ENCODE measurements at places on chromosomes 5 and 9.

GRCh38 chr5:14488709-14489108, 92.9 kb upstream of the OTULINL start:
- no peak for DNase-seq

DNA sequence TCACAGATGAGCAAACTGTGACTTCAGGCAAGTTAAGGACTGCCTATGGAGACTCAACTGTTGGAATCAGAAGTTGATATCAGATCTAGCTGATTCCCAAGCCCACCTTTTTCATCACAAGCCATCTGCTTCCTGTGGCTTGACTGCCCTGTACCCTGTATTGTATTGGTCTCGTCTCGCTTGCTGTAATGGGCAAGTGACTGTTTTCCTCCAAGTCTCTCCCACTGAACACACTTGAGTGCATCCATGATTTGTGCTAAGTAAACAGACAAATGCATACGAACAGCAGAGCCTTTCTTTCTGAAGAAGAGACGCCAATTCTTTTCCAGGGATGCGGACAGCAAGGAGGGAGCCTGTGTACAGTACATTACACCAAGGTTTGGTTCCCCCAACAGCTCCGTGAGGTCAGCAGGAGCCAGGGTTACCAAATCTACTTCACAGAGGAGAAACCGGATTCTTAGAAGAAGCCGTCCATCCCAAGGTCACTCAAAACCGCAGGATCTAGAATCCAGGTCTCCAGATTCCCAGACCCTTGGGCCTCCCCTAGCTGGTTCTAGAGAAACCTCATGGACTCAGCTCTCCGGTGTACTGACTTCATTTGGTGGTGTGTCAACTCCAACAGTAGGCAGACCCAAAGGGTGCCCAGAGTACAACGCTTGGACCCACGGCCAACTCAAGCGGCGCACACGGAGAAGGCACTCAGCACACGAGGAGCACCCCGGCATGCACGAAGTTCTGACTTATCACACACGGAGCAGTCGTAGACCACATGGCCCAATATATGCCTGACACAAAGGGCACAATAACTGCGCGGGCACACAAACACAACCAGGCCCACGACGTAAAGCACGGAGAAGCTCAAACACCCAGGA, 1.1 kb downstream of the BAG1 start:
- DNase-seq, result no peak

DNA sequence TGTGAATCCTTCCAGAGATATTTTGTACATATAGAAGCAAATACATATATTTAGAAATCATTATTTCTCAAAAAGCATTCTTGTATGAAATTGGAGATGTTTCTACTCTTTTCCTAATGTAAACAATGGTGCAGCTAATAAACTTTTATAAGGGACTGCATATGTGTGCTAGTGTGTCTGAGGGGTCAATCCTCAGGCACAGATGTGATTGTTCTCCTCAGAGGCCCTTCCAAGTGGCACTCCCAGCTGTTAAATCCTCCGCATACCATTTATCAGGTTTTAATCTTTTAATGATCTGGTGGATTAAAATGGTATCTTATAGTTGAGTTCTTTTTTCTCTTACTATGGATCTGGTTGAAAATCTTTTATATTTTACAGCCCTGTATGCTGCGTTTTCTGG, 5.6 kb upstream of the OMD start:
- DNase-seq, result no peak

DNA sequence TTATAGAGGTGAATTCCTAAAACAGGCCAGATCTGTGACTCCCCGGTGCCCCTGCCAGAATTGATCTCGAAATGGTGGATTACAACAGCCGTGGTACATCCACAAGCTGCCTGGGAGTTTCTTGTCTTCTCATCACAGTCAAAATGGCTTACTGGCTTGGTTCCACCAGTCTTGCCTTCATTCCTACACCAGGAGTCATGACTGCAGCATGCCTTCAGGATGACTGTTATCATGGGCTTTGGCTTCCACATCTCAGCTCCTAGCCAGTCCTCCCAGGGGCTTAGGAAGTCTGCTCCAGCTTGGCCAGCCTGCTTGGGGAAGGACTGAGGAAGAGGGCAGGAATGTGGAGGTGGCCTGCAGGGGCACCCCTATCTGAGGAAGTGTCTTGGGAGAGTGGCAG, 132.9 kb upstream of the NR3C1 start:
- DNase-seq, result no peak

GRCh38 chr9:34500623-34501267, 22.0 kb downstream of the ENHO start:
- peak; percentile 81 for DNase-seq

- no peak for DNase-seq
Measured at GRCh38 chr9:134919303-134919702, 1.6 kb upstream of the FCN1 start.

GRCh38 chr9:18905883-18906629, 127.0 kb downstream of the SAXO1 start:
- no peak for DNase-seq

- DNase-seq, result no peak
Measured at GRCh38 chr5:36277521-36278176, 24.1 kb downstream of the RANBP3L start.

- no peak for DNase-seq
Measured at GRCh38 chr9:7788772-7789171, 10.8 kb downstream of the DMAC1 start.

GRCh38 chr5:82276800-82277612, 1.1 kb downstream of the RPS23 start:
- no peak for DNase-seq

GRCh38 chr5:57434683-57435082, 47.9 kb downstream of the ACTBL2 start:
- DNase-seq, result no peak

- no peak for DNase-seq
Measured at GRCh38 chr9:33192493-33193255, 25.5 kb upstream of the B4GALT1 start.

- DNase-seq, result no peak
Measured at GRCh38 chr9:130315446-130316226, 50.1 kb downstream of the HMCN2 start.

DNA sequence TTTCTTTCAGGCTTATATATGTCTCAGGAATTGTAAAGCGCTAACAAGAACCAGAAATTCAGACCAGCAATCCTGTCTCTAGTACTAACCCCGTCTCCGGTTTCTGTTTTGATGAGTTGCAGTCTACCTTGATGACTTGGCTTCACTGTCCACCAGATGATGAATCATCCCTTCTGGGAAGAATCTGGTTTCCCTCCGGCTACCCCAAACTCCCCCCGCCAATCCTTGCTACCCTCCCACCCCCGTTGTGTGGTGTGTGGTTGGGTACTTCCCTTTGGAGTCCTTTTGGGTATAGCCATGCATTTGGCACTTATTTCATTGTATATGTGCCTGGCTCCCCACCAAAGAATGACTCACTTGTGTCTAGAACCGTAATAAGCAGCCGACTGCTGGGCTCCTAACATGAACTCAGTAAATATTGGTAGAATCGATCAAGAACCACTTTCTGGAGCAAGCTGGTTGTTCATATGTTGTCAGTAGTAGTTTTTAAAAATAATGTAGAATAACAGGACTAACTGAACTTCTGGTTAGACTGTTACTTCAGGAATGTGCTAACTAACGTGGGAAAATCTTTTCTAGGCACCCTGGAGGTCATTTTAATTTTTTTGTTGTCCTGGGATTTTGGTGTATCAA, 8.3 kb upstream of the TGFBI start:
- no peak for DNase-seq

DNA sequence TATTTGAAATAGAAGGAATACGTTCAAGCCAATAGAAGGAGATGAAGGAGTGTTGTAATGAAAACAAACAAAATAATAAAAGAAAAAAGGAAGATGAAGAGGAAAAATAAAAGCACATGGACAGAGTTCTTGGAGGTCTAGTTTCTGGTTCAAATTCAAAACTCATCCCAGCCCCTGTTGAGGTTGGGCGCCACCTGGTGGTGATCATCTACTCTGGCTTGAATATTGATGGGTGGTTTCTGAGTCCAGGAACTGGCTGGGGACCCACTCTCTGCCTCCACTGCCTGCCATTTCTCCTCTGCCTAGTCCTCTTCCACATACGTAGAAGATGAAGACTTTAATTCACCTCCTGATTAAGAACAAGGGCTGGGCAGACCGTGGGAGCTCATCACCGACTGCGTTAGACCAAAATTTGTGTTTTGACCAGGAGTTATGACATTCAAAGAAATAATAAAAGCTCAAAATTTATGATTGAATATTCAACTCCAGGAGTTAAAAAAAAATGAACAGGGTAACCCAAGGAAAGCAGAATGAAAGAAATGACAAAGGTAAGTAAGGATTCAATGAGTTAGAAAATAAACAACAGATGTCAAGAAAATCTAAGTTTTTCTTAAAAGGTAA, 99.0 kb upstream of the SLC1A3 start:
- DNase-seq, result peak; percentile 80

DNA sequence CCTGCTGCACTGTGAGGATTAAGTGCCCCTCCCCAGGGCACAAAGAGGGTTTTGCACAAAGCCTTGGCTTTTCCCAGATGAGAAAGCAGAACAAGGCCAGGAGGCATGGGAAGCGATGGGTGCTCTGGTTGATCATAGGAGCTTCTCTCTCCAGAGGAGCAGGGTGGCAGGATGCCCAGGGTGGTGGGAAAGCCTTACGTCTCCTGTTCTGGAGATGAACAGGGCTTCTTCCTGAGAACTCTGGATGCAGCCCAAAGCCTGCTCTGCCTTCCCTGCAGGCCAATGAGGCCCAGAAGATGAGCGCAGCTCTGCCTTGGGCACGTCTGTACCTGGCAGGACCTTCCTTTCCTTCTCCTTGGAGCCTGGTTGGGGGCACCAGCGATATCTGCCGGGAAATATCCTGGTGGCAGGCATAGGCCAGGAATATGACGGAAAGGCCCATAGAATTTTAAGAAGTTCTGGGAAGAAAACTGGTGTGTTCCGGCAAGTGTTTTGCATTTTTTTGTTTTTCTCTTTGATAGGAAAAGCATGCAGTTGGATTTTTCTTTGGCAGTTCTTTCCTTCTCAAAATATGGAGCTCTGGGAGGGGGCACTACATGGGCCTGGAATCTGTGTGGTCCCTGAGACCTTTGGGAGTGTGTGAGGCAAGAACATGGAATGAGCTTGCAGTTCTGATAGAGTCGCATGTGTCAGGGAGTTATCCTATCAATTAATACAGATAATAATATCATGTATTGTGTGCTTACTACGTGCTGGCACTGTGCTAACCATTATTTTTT, 253.2 kb upstream of the KLF4 start:
- no peak for DNase-seq

DNA sequence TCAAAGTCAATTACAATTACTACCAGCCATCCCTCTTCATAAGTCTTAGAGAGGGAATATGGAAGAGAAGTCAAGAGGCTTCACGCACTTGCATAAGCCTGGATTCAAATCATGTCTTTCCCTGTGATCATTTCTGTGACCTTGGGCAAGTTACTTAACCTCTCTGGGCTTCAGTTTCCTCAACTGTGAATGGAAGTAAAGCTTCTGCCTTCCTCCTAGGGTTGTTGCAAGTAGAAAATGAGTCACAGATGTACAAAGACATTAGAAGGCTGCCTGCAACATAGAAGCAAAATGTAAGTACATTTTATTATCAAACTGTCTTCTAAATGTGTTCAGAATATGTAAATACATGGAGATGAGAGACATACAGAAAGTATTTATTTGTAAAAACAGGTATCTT, 42.3 kb upstream of the SEMA6A start:
- DNase-seq, result no peak

GRCh38 chr9:78149702-78150291, 86.1 kb upstream of the CEP78 start:
- no peak for DNase-seq

DNA sequence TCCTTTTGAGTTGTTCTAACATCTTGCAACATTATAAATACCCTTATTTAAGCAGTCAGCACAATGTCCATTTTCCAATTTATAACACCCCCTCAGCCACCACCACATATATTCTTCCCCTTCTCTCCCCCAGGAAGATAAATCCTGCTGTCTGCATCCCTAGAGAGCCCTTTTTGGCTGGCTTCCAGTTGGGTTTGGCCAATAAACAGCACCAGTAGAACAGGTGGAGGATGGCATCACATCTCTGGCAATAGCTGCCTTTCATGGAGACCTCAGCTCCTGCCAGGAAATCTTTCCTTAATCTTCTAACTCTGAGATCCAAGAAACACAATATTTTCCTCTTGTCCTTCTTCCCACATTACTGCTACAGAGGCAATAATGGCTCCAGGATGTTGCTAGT, 53.7 kb downstream of the TRIM36 start:
- no peak for DNase-seq

DNA sequence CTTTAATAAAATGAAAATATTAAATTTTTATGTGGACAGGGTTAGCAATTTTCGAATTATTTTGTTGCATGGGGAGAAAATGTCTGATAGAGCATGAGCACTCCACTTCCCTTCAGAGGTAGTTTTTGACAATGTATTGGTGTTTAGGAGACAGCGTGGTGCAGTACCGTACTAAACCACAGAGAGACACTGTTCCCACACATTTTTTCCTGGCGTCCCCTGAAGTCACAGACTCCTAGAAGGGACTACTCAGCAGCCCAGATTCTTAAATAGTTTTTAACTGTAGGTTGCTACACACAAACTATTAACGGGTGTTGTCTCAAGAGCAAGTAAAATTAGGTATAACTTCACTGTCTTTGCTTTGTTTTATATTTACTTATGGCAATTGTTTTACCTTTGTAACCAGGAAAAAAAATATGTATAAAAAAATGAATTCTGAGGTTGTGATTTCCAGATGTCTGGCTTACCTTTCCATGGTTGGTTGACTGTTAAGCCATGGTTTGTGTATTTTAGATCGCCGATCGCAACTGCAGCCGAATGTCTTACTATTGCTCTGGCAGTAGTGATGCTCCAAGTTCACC, 171.2 kb downstream of the DOCK8 start:
- DNase-seq, result peak; percentile 53

GRCh38 chr5:154265197-154265773, 74.8 kb downstream of the GALNT10 start:
- DNase-seq, result no peak

DNA sequence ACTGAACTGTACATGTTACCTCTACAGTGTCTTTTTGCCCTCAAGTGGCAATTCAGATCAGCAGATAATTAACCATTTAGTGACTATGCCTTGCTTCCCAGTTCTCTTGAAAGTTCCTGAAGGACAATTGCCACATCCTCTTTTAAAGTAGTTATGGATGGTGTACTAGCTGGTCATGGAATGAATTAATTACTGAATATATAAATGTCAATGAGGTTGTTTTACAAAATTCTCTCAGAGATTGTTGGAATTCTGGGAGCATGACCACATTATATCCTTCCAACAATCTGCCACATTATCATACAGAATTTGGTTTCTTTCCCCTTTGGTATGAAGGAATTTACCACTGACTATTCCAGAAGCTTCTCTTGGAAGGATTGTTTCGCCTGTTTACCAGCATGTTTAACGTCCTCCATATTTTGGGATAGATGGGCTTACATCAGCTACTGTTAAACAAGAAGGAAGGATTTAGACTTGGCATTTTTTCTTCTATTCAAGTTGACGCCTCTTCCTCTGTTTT, 176.4 kb downstream of the CD180 start:
- no peak for DNase-seq
